Upper lobe of left lung (tissue), 6 donors: ENCODE measurements at places on chromosomes 4 and X.
A peak's percentile ranks its signal among the peaks of the same experiment; 100 is the strongest.

DNA sequence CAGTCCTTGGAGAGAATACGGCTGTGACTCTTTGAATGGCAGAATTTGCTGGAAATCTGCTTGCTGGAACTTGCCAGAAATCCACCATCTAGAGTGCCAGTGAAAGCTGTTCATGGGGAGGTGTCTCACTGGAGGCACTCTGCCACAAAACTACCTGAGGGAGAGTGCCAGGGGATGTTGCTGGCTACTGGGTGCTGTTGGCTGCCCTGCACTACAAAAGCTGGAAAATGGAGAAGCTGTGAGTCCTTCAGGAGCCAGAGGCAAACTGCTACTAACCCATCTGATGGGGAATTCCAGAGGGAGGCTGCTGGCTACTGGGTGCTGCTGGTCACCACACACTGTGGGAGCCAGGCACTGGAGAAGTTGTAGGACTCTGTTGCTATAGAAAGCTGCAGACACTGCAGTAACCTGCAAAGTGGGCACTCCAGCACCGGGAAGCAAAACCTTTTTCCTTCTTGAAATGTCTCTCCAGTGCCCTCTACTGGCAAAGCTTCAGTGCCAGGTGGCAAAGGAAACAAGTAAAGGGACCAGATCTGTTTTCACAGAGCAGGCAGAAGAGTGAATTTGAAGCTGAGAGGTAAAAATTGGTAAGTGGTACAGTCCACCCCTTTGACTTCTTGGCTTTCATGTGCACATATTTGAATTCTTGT lies 47.8 kb upstream of the HSD17B10 start:
- peak; percentile 59 for DNase-seq

GRCh38 chr4:12844141-12844540 lies 640.0 kb downstream of the RAB28 start:
- no peak for DNase-seq

DNA sequence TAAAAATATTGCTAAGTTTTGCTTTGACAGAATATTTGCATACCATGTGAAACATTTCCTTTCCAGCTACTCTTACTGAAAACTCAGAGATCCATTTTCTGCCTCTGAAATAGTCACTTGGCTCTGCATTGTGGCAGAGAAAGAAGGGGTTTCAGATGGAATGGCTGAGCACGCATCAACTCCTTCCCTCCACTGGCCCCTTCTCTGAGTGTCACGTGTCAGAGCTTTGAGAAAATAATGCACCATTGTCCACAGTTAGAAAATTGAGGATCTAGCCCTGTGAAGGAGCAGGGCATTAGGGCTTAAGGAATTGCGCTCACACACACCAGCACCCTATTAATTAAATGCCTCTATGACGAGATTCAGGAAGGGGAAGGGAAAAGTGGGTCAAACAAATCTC lies 78.8 kb upstream of the FAT4 start:
- no peak for DNase-seq

DNA sequence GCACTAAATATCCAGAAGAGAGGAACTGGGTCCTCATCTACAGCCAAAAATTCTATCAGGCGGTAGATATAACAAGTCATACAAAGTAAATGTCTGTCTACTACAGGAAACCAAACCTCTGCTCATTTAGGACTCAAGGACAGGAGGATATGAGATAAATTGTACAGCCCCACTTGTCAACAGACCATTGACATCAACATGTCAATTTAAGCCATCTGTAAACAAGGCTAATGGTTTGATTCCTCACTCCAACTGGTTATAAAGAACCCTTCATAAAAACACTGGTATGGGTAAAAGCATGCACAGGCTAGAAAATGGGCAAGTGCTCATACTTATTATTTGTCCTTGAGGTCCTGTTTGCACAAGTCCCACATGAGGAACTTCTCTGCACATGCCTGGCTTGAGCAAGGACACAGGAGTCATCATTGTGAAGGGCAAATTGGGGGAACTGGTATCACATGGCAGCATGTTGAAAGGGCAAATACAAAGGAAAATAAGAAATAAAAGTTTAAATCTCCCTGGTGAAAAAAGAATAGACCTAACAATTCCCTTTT lies 13.2 kb downstream of the RTL8B start:
- no peak for DNase-seq

DNA sequence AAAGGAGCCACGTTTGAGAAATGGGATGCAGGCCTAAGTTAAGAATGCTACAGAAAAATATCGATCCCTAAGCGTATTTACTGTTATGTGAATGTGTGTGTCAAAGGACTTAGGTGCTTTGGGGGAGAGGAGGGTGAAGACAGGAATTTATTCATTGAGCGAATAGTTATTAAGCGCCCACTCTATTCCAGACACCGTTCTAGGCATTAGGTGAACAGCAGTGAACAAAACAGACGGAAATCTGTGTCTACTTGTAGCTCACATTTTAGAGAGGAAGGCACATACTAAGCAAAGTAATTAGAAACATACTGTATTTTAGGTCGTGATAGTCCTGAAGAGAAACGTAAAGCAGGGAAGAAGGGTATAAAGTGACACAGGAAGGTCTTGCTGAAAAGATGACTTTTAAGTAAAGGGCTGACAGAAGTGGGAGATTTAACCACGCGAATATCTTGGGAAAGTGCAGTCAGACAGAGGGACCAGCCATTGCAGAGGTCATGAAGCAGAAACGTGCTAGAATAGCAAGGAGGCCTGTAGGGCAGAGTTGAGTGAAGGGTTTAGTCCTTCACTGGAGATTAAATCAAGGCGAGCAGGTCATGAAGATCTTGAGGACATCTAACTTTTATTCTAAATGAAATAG lies 541 bp downstream of the AIMP1 start:
- DNase-seq = no peak

DNA sequence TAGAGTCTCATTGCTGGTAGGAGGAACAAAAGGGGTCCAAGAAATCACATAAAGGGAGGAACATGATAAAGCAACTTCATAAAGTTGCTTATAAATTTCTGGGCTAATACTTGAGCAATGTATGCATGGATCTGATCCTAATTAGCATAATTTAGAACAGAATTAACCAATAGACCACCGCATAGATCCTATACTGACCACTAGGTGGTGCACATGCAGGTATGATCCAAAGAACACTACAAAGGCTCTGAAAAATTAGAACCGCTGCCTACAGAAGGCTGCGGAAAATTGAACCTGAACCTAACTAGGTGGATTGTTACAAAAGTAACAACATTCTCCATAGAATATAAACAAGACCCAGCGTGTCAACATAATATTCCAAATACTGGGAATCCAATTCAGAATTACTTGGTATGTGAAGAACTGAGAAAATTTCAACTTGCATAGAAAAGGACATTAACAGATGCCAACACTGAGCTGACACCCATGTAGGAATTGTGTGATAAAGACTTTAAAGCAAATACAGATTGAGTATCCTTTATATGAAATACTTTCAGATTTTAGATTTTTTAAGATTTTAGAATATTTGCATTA lies 23.3 kb downstream of the BRCC3 start:
- no peak for DNase-seq

GRCh38 chr4:47330866-47331265 lies 132.6 kb downstream of the COMMD8 start:
- DNase-seq = no peak

- no peak for DNase-seq
Observed at GRCh38 chr4:70903291-70903603, 1.1 kb downstream of the MOB1B start.

- DNase-seq = no peak
Observed at GRCh38 chr4:47084795-47085194, 53.4 kb downstream of the GABRB1 start.

DNA sequence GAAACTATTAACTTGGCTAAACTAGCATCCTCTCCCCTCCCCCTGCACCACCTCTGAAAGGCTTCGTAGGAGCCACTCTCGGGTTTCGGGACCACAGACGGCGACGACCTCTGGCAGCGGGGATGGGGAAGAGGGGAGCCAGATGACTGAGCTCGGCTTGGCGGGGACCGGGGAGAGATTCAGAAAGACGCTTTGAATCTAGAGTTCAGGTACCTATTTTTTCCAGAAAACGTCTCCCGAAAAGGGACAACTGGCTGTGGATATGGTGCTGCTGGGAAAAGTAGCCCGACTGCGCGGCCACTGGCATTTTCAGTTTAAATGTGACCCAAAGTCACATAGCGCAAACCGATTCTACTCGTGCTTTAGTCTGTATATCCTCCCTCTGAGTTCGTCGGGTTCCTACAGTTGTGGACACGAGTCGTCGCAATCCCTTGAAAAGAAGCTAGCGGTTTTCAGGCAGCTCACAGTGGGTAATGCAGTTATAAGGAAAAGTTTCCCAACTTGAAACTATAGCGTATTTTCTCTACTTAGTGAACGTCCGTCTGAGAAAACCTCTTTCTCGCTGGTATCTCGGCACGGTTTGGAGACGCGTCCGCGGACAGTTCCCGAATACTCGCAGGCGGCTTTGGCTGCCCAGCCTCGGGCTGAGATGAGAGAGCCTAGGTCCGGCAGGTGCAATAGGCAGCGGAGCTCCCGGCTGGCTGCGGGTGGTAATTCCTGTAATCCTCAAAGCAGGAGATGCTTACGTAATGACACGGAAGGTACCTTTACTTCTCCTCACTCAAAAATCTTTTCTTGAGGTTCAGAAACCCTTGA lies 1.3 kb downstream of the PARM1 start:
- DNase-seq = peak; percentile 74

- no peak for DNase-seq
Observed at GRCh38 chrX:42269186-42269585, 345.8 kb upstream of the CASK start.

GRCh38 chr4:169625886-169626285 lies 5.5 kb downstream of the CLCN3 start:
- no peak for DNase-seq

- DNase-seq = no peak
Observed at GRCh38 chrX:100931218-100931924, 2.7 kb upstream of the XKRX start.

DNA sequence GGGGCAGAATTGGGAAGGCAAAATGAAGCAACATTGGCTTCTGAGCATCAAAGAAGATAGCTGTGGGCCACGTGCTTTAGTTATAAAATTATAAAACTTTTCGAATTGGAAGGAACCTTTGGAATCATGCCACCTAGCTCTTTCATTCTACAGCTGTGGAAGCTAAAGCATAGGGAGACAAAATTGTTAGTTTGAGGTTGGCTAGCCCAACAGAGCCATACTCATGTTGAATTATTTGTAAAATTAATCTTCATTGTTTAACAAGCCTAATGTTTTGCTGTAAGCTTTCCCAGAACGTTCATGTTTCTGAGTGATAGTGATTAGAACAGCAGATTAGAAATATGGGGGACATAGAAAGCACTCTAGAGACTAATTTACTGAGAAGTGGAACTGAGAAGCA lies 35.9 kb downstream of the HHIP start:
- no peak for DNase-seq

DNA sequence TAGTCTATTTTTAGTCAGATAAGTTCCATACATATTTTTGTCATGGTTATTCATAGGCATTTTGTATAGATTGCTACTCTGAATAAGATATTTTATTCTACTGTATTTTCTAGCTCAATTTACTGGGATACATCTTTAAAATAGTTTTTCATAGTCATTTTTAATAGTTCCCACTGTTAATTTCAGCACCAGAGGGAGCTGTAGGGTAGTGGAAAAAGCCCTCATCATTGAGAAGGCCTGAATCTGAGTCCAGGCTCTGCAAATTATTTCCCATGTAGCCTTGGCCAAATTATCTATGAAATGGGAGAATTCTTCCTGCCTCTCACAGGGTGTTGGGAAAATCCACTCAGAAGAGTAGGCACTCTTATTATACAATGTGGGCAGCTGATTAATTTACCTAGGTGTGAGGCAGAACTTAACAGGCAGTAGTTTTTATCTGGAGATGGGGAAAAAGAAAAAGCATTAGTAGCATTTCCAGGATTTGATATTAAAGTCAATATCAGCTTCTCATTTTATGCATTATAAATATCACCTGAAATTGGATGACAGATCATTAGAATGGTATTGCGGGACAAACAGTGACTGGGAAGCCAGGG lies 102.9 kb upstream of the PAQR3 start:
- no peak for DNase-seq

DNA sequence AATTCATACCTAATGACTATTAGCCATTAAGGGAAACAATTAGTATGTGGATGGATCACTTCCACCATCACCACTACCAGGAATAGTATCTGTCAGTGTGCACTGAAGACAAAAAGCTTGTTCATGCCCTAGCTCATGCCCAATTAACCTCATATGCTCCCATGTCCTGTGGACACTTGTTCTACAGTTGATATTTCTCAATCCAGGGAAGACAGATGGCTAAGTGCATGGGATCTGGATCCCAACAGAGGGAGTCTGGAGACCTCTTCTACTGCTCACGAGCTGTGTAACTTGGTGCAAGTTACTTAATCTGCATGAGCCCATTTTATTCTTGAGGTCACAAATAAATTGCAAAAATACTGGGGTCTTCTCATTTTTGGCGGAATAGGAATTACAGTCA lies 23.7 kb downstream of the AMOT start:
- no peak for DNase-seq

- no peak for DNase-seq
Observed at GRCh38 chr4:156293657-156294297, 340.1 kb upstream of the CTSO start.

GRCh38 chr4:10204401-10205058 lies 87.9 kb upstream of the WDR1 start:
- no peak for DNase-seq
